CD4-positive, alpha-beta T cell treated with Interleukin-2 at 100 ng/mL for 4 hours (primary cell): ENCODE measurements at places on chromosomes 4 and X.
A peak's percentile ranks its signal among the peaks of the same experiment; 100 is the strongest.

DNA sequence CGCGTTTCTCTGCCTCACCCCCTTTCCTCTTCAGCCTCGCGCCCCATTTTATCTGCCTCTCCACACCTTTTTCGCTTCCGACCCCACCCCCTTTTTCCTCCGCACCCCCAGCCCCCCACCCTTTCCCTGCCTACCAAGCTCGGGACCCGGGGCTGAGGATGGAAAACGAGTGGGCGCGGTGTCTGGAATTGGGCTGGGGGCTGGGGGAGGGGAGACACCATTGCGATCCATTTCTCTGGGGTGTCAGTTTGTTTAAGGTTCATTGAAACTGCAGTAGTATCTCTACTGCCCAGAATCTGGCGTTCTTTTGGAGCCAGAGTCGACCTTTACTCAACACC, 707 bp downstream of the SLC9A6 start:
- no peak for DNase-seq

DNA sequence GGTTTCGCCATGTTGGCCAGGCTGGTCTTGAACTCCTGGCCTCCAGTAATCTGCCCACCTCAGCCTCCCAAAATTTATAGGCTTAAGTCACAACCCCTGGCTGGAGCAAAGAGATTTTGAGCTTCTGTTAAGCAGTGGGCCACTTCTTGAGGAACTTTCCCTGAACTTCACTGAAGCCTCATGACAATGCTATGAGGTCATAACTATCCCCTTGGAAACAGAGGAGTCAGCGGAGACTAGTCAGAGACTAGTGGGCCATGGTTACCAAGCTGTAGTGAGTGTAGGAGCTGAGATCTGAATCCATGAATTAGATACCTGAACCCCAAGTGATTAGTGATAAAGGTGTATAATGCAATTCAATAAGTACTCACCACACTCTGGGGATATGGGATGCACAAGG, 145.1 kb upstream of the MSX1 start:
- no peak for DNase-seq

DNA sequence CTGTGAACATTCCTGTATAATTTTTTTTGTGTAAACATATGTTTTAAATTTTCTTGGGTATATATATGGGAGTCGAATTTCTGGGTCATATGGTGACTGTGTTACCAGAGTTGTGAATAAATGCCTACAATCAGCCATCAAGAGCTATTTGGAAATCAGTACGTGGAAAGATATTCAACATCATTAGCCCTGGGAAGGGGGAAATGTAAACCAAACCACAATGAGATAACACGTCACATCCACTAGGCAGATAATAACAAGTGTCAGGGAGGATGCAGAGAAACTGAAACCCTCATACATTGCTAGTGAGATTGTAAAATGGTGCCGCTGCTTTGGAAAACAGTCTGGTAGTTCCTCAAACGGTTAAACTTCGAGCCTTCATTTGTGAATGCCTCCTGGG, 43.9 kb downstream of the LUZP4 start:
- no peak for DNase-seq

- DNase-seq: peak; percentile 65
These were observed 7.3 kb upstream of the SH3BP2 start for GRCh38 chr4:2785613-2786012.

DNA sequence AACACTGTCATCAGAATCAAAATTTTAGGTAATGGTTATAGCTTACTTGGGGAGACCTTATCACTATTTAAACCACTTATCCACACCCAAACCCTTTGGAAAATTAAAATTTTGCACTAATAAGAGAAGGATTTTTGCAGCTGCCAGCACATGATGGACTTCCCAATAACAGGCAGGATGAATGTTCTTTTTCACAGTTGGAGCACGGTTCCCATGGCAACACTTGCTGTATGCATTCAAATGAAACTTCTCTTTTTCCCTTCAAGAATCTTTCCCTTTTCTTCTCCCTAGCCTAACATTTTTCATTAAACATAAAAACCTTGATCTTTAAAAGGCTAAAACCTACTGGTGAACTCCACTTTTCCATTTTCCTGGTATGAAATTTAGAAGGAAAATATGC, 768.2 kb downstream of the KCTD8 start:
- DNase-seq: no peak

DNA sequence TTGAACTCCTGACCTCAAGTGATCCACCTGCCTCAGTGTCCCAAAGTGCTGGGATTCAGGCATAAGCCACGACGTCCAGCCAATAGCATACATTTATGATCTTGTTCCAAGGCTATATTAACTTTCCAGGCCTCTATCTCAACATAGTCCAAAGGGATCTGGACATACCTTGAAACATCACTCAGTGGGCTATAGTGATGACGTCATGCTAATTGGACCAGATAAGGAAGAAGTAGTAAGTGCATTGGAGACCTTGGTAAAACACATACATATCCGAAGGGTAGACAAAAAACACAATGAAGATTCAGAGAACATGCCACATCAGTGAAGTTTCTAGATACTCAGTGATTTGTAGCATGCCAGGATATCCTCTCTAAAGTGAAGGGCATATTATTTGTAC, 37.4 kb upstream of the USP26 start:
- no peak for DNase-seq

GRCh38 chrX:29257521-29257920, 670.3 kb downstream of the IL1RAPL1 start:
- no peak for DNase-seq

DNA sequence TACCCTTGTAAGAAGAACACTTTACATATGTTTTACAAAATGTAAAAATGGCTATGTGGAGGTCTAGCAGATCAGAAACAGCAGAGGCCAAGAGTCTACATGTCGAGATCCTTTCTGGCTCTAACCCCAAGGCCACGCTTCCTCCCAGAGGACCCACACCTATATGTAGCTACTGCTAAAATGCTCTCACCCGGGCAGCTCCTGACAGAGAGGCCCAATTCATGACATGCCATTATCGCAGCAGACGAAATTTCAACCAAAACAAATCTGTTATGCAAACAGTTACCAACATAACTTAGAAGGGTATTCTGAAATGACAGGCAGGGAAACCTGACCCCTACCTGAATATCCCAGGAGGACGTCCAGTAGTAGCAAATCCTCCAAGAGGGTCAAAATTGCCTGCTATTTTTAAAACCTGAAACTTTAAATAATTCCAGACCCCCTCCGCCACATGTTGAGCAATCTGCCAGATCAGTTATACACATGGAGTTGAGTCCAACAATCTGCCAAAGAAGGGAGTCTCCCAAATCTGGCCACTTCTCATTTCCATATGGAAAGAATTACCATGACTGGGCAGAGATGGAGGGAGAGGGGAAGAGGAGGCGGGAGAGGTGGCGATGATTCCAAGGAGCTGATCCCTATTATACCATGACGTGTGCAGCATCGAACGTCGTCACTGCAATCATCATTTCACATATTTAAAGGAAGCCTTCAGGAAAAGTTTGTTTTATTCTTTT, 192.9 kb upstream of the TBL1X start:
- DNase-seq: no peak

- DNase-seq: no peak
These were observed 114.0 kb upstream of the DCLK2 start for GRCh38 chr4:149964001-149964796.

DNA sequence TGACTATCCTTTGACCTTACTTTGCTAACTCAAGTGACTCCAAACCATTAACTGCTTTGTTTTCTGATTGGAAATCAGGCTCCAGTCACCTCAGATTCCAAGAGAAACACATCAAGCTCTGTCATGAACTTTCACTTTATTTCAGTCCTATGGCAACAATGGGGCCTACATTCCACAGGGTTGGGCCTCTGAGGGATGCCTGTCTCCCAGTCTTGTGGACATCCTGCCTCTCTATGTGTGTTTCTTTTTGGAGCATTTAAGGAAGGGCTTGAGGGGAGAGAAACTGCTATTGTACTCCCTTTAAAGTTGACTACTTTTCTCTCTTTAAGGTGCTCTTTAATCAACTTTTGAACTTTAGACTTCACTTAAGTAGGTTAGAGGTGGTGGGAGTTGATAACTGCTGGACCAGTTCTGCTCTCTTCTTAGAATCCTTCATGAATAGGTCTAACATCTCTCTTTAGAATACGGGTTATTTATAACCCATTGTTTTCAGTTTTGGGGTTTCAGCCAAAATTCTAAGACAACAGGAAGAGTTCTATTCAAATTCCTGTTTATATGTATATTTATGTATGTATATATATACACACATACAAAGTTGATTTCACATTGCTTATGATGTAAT, 274.3 kb upstream of the NR3C2 start:
- no peak for DNase-seq

DNA sequence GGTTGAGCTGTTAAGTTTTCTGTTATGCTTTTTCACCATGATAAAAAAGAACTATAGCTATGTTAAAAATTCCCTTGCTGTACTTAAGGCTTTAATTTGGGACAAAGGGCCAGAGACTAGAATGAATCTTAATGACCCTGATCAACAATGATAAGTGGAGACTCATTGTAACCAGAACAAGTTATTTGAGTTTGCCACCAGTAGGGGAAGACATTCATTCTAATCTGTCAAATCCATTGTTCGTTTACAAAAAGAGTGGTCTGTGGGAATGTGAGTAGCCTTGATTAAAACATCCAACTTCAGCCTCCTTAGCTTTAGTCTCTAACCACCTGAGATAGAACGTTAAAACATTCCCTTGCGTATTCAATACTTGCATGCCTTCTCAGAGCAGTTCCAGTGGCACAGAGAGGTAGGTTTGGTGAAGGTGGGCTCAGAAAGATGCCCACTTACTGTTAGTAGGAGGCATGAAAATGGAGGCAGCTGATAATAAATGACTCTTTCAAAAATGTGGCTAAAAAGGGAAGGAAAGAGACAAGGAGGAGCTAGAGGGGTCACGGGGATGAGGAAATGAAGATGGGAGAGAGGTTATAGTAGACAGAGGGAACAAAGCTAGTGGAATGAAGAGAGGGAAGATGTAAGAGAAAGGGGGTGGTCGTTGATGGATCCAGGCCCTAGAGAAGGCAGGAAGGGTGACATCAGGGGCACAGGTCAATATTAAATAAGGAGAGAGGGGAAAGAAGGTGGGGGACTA, 66.2 kb downstream of the EGF start:
- no peak for DNase-seq

- DNase-seq: no peak
These were observed 3.0 kb upstream of the LAGE3 start for GRCh38 chrX:154481911-154482601.

- DNase-seq: no peak
These were observed 315.2 kb upstream of the SLIT2 start for GRCh38 chr4:19936476-19936875.

DNA sequence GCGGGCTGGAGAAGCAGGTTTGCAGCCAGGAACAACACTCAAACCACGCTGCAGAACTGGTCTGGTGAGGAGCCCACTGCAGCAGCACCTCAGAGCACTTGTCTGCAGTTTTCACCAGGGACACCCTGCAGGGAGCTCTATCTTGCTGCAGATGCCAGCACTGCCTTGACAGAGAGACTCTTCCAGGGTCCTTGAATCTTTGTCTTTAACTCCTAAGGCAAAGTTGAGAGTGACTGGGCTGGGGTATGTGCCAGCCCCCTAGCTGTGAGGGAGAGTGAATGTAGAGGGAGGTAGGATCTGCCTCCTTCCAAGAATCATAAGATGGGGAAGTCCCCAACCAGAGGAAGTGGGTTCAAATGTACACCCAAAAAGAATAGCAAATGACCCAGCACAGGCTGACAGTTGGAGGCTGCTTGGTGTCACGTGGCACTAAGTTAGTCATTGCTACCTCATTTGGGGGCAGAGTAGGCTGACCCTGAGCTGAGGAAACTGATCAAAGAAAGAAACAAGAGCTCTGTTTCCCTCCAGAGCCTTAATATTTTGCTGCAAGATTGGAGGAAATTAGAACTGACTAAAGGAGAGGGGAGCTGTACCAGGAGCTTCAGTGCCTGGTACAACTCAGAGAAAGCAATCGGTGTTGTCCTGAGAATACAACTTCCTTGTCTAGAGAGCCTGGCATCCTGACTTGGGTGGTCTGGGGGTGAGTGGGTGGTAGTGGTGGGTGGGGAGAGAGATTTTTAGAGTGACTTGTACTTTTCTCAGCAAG, 28.2 kb upstream of the HUWE1 start:
- DNase-seq: peak; percentile 82

- DNase-seq: peak; percentile 20
These were observed 6.8 kb upstream of the IQSEC2 start for GRCh38 chrX:53288189-53288588.

- no peak for DNase-seq
These were observed 92.5 kb downstream of the ANK2 start for GRCh38 chr4:113141901-113142346.

DNA sequence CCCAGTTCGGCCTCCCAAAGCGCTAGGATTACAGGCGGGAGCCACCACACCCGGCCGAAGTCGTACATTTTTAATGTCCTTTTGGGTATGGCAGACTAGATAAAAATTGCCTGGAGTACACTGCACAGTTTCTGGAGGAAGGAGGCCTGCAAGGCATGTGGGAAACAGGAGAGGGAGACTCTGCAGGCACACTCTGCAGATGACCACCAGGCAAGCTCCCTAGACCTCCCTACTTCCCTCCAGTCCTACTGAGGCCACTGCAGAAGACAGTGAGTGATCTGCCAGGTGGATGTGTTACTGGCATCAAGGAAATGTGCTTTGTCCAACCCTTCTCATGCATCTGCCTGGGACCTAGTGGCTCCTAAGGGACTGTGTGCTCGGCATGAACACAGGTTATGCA, 11.4 kb downstream of the PDLIM3 start:
- DNase-seq: no peak

GRCh38 chr4:87227751-87228151, 7.3 kb upstream of the KLHL8 start:
- no peak for DNase-seq

DNA sequence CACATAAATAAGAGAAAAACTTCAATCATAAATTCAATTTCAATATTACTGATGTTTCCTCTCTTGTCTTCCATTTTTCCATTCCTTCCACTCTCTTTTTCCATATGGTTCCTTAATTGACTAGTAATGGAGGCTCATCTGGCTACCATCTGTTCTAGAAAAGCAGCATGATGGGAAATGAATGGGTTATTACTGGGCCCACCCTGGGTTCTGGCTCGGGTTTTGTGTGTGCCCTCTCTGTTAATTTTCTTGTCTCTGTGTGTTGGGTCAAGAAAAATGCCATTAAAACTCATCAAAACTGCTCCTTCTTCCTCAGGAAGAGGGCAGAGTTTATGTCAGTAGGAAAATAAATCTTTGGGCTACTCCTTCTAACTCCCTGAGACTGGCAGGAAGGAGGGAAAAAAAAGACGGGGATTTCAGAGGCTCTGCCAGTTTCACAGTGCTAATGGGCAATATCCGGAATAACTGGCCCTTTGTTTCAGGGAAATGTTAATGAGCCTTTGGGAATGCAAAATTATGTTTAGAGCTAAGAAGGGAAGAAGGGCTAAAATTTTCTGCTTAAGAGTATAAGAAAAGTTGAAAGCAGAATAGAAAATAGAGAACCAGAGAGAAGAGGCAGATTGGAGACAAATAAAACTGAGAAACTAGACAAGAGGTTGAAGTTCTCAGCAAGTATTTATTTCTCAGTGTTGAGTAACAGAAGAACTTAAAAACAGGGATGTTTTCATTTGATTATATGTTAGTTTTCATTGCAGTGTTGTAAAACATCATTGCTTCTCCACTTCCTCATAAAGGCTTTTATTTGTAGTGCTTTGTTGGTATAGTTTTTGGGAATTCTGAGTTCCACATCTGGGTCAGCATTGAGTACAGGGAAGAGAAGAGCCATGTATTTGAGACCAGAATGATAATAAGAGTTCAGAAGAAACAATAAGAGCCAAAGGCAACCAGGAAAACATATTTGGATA, 19.7 kb downstream of the GABRB1 start:
- DNase-seq: no peak
